ENCODE measurements at places on chromosomes 11 and 22. TPM values are rescaled to one million over a fixed set of nuclear protein-coding genes. Genes with fewer than 3 reads are reported as not detected.

- no peak overlapping the region for H3K27ac ChIP-seq
- peaks cover 5% of the 10 kb centered on the region for H3K4me1 ChIP-seq
- no peaks in the 10 kb centered on the region for H3K36me3 ChIP-seq
- peak overlapping the region; percentile 26 for H3K4me3 ChIP-seq
Measured at GRCh38 chr11:3642071-3642951, 519 bp upstream of the ART5 start.

DNA sequence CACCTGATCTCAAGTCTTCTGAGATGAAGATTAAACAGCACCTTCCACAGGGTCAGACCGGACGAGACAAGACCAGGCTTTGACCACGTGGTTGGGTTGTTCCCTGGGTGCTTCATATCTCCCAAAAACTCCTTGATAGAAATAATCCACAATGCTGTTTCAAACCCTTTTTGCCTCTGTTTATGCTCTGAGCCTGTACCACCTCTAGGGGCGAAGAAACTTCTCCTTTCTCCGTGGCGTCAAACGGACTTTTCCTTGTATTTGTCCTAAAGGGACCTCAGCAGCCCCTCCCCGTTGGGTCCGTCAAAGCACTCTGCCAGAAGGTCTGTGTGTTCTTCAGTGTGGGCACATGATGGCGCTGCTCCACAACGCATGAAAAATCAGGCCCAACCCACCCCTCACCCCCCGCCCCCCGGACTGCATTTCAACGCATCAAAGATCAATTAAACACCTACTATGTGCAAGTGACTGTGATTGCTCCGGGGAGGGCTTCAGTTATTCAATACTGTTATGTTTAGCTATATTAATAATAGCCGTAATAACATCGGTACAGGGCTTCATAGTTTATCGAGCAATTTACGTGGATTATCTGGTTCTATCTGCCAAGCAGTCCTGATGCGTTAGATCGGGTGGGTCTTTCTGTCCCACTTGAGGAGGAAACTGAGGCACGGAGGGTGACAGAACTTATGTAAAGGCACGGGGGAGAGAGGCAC, 17.3 kb upstream of the EIF3D start:
- H3K36me3 ChIP-seq = no peaks in the 10 kb centered on the region
- peaks cover 2% of the 10 kb centered on the region for H3K27me3 ChIP-seq
- no peak overlapping the region for H3K4me3 ChIP-seq
- peak; percentile 54 for DNase-seq

DNA sequence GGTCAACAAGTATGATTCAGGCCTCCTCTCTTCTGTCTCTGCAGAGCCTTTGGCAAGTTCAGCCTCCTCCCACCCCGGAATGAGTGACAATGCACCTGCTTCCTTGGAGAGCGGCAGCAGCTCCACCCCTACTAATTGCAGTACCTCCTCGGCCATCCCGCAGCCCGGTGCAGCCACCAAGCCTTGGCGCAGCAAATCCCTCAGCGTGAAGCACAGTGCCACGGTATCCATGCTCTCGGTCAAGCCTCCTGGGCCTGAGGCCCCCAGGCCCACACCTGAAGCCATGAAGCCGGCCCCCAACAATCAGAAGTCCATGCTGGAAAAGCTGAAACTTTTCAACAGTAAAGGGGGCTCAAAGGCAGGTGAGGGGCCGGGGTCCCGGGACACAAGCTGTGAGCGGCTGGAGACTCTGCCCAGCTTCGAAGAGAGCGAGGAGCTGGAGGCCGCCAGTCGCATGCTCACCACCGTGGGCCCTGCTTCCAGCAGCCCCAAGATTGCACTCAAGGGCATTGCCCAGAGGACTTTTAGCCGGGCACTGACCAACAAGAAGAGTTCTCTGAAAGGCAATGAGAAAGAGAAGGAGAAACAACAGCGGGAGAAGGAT, 220.6 kb downstream of the NAV2 start:
- H3K27me3 ChIP-seq = no peaks in the 10 kb centered on the region
- H3K4me3 ChIP-seq = no peak overlapping the region
- no peaks in the 10 kb centered on the region for H3K36me3 ChIP-seq
- no peak overlapping the region for H3K27ac ChIP-seq
- H3K4me1 ChIP-seq = peaks cover 17% of the 10 kb centered on the region
- no peak for DNase-seq

- no peak for DNase-seq
- no peaks in the 10 kb centered on the region for H3K27me3 ChIP-seq
- H3K4me1 ChIP-seq = peaks cover 4% of the 10 kb centered on the region
Measured at GRCh38 chr11:3101921-3102640, 44.9 kb upstream of the CARS1 start.

- H3K27ac ChIP-seq = no peak overlapping the region
- H3K4me1 ChIP-seq = no peaks in the 10 kb centered on the region
- H3K27me3 ChIP-seq = no peaks in the 10 kb centered on the region
- no peak overlapping the region for H3K4me3 ChIP-seq
Measured at GRCh38 chr11:1557904-1558774, 13.9 kb downstream of the DUSP8 start.

DNA sequence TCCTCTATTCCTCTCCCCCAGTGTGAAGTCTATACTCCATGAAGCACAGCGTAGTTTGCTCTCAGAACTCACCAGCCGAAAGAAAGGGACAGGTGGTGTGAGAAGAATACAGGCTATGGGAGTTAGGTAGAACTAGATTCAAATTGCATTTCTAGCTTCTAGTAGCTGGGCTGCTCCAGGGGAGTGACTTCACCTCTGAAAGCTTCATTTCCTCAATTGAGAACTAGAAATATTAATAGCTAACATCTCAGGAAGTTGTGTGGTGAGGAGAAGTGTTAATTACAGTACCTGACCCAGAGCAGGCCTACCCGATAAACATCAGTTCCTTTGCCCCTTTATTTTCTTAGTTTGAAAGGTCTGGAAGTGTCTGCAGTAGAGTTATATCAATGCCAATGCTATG, 484.7 kb upstream of the TENM4 start:
- H3K27me3 ChIP-seq = no peaks in the 10 kb centered on the region
- H3K27ac ChIP-seq = no peak overlapping the region
- H3K4me1 ChIP-seq = no peaks in the 10 kb centered on the region
- DNase-seq = no peak
- H3K36me3 ChIP-seq = no peaks in the 10 kb centered on the region

- no peaks in the 10 kb centered on the region for H3K27me3 ChIP-seq
- no peaks in the 10 kb centered on the region for H3K36me3 ChIP-seq
- no peak overlapping the region for H3K4me3 ChIP-seq
- no peak overlapping the region for H3K27ac ChIP-seq
- peak; percentile 37 for DNase-seq
- peaks cover 18% of the 10 kb centered on the region for H3K4me1 ChIP-seq
Measured at GRCh38 chr11:15829312-15829711, 527.0 kb downstream of the SOX6 start.

- peaks cover 8% of the 10 kb centered on the region for H3K27me3 ChIP-seq
- H3K4me1 ChIP-seq = peaks cover 8% of the 10 kb centered on the region
- no peak for DNase-seq
- no peak overlapping the region for H3K27ac ChIP-seq
- H3K4me3 ChIP-seq = no peak overlapping the region
Measured at GRCh38 chr11:70068345-70068744, 9.8 kb upstream of the ANO1 start.

Gene SMIM35
- not detected for total RNA-seq

Gene OR52E8
- not detected for total RNA-seq

Gene OR4C6
- total RNA-seq = not detected

Gene APOBEC3C
- total RNA-seq = 11.2 TPM

Gene KRTAP5-11
- not detected for total RNA-seq
